ENCODE measurements at places on chromosomes 13 and 19. TPM values are rescaled to one million over a fixed set of nuclear protein-coding genes. Genes with fewer than 3 reads are reported as not detected.

DNA sequence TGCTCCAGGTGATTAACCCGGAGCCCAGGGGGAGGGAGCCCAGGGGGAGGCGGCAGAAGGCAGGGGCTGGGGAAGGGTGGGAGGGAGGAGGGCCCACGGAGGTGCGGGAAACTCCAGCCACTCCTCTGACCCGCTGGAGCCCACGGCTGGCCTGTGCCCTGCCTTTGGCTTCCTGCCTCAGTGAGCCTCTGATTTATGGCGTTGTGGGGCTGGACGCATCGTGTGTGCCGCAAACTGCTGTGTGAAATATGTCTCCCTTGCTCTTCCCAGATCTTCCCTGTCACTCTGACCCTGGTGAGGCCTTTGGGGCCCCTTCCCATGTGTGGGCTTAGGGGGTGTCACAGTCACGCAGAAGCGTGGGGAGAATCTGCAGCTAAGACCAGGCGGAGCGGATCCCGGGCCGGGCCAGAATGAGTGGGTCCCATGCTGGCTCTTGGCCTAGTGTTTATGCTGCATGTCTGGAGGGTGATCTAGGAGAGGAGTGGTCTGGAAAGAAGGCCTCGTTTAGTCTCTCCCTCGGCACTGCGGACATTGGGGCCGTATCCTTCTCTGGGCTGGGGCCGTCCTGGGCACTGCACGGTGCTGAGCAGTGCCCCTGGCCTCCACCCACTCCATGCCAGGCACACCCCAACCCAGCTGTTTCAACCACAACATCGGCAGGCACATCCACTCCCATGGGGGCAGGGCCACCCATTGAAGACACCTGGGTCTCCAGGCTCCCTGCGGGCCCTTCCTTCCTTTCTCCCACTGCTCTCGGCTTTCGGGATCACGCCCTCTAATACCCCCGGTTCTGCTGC is 123.0 kb downstream of the KDM4B start:
- no peaks in the 10 kb centered on the region for H3K4me1 ChIP-seq
- no peak overlapping the region for H3K4me3 ChIP-seq
- peaks cover 94% of the 10 kb centered on the region for H3K36me3 ChIP-seq
- no peak for DNase-seq

DNA sequence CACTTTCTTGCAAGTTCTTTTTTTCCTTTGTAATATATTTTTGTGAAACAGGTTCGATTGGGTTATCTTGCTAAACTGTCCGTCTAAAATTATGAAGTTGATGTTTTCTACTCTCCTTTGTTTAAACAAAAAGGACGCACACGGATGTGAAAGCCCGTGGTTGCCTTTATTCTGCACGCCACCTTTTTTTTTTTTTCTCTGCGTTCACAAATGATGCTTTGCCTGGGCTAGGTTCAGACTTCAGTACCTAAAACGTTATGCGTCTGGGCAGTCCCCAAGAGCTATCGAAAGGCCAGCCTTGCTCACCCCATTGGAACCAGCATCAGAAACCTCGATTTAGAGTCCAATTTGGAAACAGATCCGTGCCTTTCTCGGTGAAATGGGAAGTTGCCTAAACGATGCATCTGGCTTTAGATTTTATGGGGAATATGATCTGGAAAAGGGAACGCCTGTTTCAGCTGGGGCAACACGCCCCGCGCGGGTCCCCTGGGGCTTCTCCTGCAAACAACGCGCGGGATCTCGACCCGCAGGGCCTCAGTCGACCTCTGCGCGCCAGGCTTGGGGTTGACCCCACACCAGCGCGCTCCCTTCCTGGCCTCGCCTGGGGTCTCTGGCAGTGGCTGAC is 113.9 kb downstream of the KCNRG start:
- H3K4me3 ChIP-seq: peak overlapping the region; percentile 15
- H3K27me3 ChIP-seq: peaks cover 67% of the 10 kb centered on the region
- DNase-seq: peak; percentile 80

- H3K4me1 ChIP-seq: peaks cover 45% of the 10 kb centered on the region
- peak; percentile 84 for DNase-seq
- H3K27ac ChIP-seq: peak overlapping the region; percentile 84
- peak overlapping the region; percentile 55 for H3K4me3 ChIP-seq
These were observed 44.9 kb downstream of the ZNF611 start for GRCh38 chr19:52689843-52690368.

GRCh38 chr19:17562097-17562496 is 6.6 kb downstream of the COLGALT1 start:
- H3K4me1 ChIP-seq: peaks cover 55% of the 10 kb centered on the region
- peak overlapping the region; percentile 95 for H3K27ac ChIP-seq
- DNase-seq: peak; percentile 33
- no peak overlapping the region for H3K4me3 ChIP-seq
- H3K27me3 ChIP-seq: no peaks in the 10 kb centered on the region
- H3K36me3 ChIP-seq: peaks cover 51% of the 10 kb centered on the region

DNA sequence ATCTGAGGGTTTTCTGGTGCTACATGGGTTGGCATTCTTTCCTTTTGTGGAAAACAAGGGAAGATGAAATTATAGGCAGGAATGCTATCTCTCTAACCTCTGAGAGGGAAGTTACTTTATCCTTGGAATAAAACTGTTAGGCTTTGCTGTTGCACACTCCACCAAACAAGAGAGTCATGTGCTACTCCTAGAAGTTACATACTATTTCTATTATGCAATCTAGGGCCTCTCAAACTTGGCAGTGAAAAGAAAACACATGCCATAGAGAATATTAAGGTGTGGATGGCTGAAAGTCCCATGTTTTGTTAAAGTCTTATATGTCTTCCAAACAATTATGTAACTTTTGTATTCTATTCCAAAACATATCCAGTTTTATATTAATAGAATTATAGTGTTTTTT is 367.9 kb downstream of the SLC7A1 start:
- H3K4me1 ChIP-seq: no peaks in the 10 kb centered on the region
- H3K36me3 ChIP-seq: no peaks in the 10 kb centered on the region
- H3K27ac ChIP-seq: no peak overlapping the region
- no peak for DNase-seq
- no peak overlapping the region for H3K4me3 ChIP-seq
- H3K27me3 ChIP-seq: no peaks in the 10 kb centered on the region

- no peaks in the 10 kb centered on the region for H3K4me1 ChIP-seq
- no peak for DNase-seq
- H3K27ac ChIP-seq: no peak overlapping the region
These were observed 308.4 kb downstream of the SHISA2 start for GRCh38 chr13:25743421-25743820.

OR7D2 gene
- total RNA-seq: not detected

U2AF1L4 gene
- total RNA-seq: 40.1 TPM

SHISA2 gene
- 0.27 TPM for total RNA-seq

GRCh38 chr19:45117671-45118070 is 24.7 kb downstream of the PPP1R37 start:
- H3K36me3 ChIP-seq: no peaks in the 10 kb centered on the region
- H3K4me3 ChIP-seq: no peak overlapping the region

DNA sequence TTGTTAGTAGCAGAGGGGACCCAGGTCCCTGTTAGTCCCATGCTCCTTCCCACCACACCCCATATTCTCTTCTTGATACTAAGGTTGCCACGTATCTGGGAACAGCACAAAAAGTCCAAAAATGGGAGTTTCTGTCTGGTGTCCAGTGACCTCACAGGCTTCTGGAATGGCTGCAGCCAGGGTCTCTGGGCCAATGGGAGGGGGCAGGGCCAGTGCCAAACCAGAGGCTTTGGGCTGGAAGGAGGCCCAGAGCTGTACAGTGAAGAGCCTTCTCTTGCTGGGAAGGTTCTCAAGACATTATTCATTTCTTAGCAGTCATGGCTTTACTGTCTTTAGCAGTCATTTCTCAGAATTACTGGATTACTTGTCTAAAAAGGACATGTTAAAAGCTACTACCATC is 119.2 kb downstream of the FRY start:
- H3K4me3 ChIP-seq: no peak overlapping the region
- H3K27me3 ChIP-seq: no peaks in the 10 kb centered on the region
- H3K27ac ChIP-seq: no peak overlapping the region
- H3K36me3 ChIP-seq: no peaks in the 10 kb centered on the region
- no peaks in the 10 kb centered on the region for H3K4me1 ChIP-seq

DNA sequence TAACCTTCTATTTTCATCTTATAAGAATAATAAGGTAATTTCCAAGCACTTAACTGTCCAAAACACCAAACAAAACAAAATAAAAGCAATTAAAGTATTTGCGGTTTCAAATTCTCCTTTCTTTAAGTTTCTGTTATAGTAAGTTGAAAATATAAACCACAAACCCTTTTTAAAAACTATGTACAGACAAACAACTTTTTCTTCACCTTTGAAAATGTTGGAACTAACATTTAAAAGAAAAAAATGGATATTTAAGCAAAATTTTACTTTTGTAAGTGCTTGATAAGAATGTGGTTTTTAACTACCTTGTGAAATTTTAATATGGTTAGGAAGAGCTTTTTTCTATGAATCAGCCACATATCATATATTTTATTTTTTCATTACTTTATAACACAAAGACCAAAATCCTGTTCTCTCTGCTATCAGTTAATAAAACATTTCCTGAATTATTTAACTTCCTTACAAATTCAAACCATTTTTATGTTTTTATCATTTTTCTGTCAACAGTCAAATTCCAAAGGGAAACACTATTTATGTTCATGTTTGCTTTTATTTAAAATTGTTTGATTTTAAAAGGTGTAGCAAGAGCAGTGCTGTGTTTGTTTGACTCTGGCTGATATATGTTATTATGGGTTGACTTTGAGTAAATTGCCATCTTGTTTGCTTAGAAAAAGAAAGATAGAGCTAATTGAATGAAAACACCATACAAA is 554.1 kb upstream of the KLHL1 start:
- no peak overlapping the region for H3K27ac ChIP-seq
- DNase-seq: no peak
- no peaks in the 10 kb centered on the region for H3K36me3 ChIP-seq
- H3K4me3 ChIP-seq: no peak overlapping the region
- no peaks in the 10 kb centered on the region for H3K27me3 ChIP-seq

DNA sequence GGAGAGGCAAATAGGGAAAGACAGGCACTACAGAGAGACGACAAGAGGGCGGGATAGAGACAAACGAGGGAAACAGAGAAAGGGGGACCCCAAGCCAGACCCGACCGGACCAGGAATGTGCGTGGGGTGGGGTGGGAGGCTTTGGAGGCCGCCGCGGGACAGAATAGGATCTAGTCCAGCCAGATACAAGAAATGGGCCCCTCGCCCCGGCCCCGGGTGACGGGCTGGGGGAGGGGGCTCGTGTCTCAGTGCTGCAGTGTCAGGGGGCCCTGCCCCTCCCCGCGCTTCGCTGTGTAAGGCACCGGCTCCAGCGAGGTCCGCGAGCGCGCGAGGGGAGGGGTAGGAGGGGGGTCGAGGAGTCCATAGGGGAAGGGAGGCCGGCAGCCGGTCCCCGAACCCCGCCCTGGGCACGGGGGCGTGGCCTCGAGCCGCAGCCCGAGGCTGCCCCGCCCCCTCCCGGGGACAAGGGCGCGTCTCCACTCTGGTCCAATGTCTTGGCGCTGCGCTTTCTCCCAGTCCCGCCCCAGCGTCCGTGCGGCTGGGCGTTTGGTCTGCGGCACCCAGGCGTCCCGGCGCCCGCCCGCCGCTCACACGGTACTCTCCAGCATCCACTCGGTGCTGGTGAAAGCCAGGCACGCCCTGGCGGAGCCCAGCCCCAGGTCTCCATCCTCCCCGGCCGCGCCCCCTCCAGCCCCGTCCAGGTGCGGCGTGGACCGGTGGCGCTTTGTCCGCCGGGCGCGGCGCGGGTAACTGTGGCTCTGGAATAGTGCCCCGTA is 11.0 kb downstream of the IFNL1 start:
- H3K27me3 ChIP-seq: peaks cover 39% of the 10 kb centered on the region
- no peaks in the 10 kb centered on the region for H3K36me3 ChIP-seq
- no peak overlapping the region for H3K4me3 ChIP-seq
- H3K4me1 ChIP-seq: peaks cover 18% of the 10 kb centered on the region
- DNase-seq: peak; percentile 73

DNA sequence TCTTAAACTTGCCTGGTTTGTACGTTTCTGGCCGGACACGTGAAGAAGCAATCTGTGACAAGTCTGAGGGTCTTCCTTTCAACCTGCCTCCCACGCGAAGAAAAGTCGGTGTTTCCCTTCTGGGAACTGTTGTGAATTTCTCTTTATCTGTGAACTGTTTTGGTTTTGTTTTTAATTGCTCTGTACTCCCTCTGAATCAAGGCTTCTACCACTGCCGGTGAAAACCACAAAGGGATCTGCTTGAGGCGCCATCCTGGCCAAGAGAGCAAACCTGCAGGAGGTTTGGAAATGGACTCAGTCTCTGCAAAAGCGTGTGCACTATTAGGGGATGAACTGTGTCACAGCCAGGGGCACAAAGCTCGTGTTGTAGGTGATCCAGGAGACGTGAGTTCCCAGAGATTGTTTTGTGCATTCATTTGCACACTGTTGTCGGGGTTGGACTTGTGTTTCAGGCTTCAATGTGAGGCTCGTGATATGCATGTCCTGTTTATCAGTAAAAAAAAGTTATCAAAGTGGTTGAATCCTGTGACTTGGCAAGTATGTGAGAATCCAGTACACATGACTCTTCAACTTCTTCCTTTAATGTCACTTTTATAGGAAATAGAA is 9.7 kb downstream of the SIGLEC8 start:
- no peak overlapping the region for H3K27ac ChIP-seq
- H3K27me3 ChIP-seq: peaks cover 5% of the 10 kb centered on the region
- peak; percentile 16 for DNase-seq
- H3K4me3 ChIP-seq: peak overlapping the region; percentile 6
- no peaks in the 10 kb centered on the region for H3K36me3 ChIP-seq

- H3K27ac ChIP-seq: peak overlapping the region; percentile 99
- peak; percentile 42 for DNase-seq
- H3K4me3 ChIP-seq: no peak overlapping the region
- no peaks in the 10 kb centered on the region for H3K36me3 ChIP-seq
- H3K27me3 ChIP-seq: no peaks in the 10 kb centered on the region
- H3K4me1 ChIP-seq: peaks cover 78% of the 10 kb centered on the region
These were observed 5.4 kb downstream of the ZC3H4 start for GRCh38 chr19:47107953-47108746.

ZNF836 gene
- 16.7 TPM for total RNA-seq

GRCh38 chr19:35666251-35666913 is at the start of gene UPK1A:
TSS of gene UPK1A (plus strand) at chr19:35666517. CDS start at chr19:35666813, 296 bp downstream.
- no peak within 1 kb of the TSS for H3K27ac ChIP-seq
- no peaks in the 10 kb centered on the region for H3K4me1 ChIP-seq
- peaks cover 4% of the 10 kb centered on the region for H3K36me3 ChIP-seq
- no peak within 1 kb of the TSS for H3K4me3 ChIP-seq

- H3K4me3 ChIP-seq: no peak overlapping the region
- no peaks in the 10 kb centered on the region for H3K27me3 ChIP-seq
- H3K27ac ChIP-seq: no peak overlapping the region
- peaks cover 7% of the 10 kb centered on the region for H3K4me1 ChIP-seq
- H3K36me3 ChIP-seq: no peaks in the 10 kb centered on the region
These were observed 61.5 kb downstream of the DGKH start for GRCh38 chr13:42109957-42110356.

ZNF415 gene
- total RNA-seq: 10.6 TPM

PLEKHJ1 gene
- total RNA-seq: 42.4 TPM

- H3K27me3 ChIP-seq: no peaks in the 10 kb centered on the region
- no peak within 1 kb of the TSS for H3K27ac ChIP-seq
- H3K4me3 ChIP-seq: no peak within 1 kb of the TSS
- DNase-seq: no peak
- no peaks in the 10 kb centered on the region for H3K36me3 ChIP-seq
These were observed at the start of gene CXCL17 for GRCh38 chr19:42442833-42443232. TSS of gene CXCL17 (minus strand) at chr19:42442946. CDS start at chr19:42442832, 114 bp downstream.

All from spleen (tissue), 13 donors.